ENCODE measurements at places on chromosomes 7 and 10.

- no peak for DNase-seq
Measured at GRCh38 chr7:139643951-139644585, 120.6 kb downstream of the CLEC2L start.

GRCh38 chr7:76383089-76383944 is 24.5 kb upstream of the YWHAG start:
- no peak for DNase-seq

GRCh38 chr7:152979376-152979775 is 219.8 kb downstream of the ACTR3B start:
- no peak for DNase-seq

GRCh38 chr10:69968830-69969229 is 83.8 kb upstream of the MACROH2A2 start:
- no peak for DNase-seq

DNA sequence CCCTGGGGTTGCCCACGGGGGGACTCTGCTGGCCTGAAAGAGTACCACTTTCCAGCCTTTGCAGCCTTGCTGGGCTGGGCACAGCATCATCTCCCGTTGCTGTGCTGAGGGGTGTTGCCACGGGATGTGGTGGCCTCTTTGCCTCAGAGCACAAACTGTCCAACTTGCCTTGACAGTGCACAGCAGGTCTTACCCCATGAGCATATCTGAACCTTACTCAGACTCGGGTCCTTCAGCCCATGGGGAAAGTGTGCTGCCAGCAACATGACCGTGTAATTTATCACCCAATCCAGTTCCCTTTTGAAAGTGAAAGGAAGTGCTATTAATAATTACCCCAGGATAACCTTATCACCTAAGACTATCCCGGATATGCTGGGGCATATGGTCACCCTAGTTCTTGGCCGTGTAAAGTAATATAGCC is 46.8 kb downstream of the TBXAS1 start:
- DNase-seq = no peak

DNA sequence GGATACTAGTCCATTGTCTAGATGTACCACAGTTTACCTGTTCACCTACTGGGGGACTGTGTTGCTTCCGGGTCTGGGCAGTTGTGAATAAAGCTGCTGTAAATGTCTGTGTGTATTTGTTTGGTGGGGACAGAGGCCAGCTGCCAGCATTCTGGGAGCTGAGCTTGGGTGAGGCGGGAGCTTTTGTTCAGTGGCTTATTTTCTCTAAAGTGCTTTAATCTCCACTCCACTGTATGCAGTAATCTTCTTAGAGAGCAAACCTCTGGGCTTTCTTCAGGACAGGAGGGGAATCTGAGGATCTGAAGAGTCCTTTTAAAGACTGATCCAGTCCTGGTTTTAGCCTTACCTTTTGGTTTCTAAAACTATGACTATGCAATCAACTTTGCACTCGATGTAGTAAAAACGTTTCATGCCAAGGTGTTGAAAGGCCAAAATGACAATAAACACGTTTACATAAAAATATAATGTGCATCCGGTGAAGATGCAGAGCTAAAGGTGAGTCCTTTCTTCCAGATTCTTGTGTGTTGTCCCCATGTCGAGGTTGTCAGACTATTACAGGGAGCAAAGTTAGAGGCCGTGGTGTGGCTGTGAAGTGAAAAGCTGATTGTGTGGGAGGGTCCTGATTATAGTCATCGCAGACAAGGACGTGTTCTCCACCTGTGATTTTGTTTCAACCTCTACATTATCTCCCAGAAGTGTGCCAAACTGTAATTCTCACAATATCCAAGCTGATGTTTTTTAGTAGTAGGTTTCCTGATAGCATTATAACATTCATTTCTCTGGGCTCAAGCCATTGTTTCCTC is 279.8 kb downstream of the CAMK1D start:
- DNase-seq = no peak

DNA sequence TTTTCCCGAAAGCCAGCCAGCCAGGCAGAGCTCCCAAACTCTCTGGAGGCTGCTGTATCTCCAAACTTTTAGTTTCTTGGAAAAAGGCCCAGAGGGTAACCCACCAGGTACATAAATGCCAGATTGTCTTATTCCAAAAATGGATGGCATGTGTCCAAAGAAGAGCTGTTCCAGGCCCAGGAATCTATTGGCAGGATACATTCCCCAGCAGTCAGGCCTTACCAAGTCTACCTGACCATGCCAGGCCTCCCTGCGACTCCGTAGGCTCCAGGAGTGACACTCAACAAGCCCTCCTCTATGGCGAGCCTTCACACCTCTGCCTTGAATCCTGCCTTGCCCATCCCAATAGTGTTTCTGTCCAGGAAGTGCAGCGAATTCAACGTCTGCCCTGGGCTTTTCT is 95.6 kb downstream of the GRB10 start:
- no peak for DNase-seq

- DNase-seq = no peak
Measured at GRCh38 chr7:157622000-157622399, 285.2 kb downstream of the DNAJB6 start.

- DNase-seq = no peak
Measured at GRCh38 chr10:21272643-21273399, 252.7 kb downstream of the SKIDA1 start.

- DNase-seq = no peak
Measured at GRCh38 chr10:120543291-120543690, 86.3 kb downstream of the PLPP4 start.

- no peak for DNase-seq
Measured at GRCh38 chr10:99368646-99369045, 39.5 kb downstream of the CNNM1 start.

DNA sequence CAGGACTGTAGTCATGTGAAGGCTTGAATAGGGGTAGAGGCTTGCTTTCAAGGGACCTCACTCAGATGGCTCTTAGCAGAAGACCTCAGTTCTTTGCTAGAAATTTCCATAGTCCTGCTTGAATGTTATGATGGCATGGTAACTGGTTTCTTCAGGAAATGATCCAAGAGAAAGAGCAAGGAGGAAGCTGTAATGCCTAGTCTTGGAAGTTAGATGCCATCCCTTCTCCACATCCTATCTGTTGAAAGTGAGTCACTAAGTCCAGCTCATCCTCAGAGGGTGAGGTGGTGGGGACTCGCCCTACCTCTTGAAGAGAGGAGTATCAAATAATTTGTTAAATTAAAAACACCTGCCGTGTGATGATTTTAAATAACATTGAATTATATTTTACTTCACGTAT is 4.6 kb downstream of the MGAM start:
- no peak for DNase-seq
